ENCODE measurements at places on chromosomes 7 and 10.
A peak's percentile ranks its signal among the peaks of the same experiment; 100 is the strongest.

GRCh38 chr10:78864761-78865537 is 203.8 kb upstream of the ZMIZ1 start:
- no peak for DNase-seq

GRCh38 chr10:60943316-60944057 is 498 bp downstream of the RHOBTB1 start:
- peak; percentile 58 for DNase-seq

DNA sequence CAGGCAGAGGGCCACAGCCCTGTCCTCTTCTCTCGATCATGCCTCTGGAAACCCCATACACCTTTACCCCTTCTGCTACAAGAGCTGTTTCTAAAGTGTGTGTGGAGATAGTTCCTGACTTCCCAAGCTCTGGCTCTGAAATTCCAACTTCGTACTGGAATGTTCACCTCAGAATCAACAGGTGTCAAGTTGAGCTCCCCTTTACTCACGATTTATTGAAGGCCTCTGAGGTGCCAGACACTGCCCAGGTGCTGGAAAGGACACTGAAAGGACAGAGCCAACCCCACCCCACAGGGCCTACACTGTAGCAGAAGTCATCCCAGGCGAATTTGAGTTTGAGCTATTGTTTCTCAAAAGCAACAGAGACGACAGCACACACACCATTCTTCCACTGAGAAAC is 209.9 kb upstream of the FRMD4A start:
- DNase-seq = no peak

DNA sequence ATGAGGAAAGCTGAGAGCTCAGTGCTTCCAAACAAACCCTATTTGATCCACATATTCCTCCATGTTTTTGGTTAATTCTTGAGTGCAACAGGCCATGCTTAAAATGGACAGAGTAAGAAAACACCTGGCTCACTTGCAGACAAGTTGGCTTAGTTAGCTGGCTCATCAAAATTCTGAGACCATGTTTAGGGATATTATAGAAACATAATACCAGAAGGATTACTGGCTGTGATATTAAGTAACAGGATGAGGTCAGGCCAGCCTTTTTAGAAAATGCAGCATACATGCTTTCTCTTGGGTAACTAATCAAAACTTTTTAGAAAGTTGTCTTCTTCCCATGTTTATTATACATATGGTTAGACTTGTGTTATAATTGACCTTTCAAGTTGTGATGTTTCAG is 867.2 kb upstream of the LRRTM3 start:
- DNase-seq = no peak

DNA sequence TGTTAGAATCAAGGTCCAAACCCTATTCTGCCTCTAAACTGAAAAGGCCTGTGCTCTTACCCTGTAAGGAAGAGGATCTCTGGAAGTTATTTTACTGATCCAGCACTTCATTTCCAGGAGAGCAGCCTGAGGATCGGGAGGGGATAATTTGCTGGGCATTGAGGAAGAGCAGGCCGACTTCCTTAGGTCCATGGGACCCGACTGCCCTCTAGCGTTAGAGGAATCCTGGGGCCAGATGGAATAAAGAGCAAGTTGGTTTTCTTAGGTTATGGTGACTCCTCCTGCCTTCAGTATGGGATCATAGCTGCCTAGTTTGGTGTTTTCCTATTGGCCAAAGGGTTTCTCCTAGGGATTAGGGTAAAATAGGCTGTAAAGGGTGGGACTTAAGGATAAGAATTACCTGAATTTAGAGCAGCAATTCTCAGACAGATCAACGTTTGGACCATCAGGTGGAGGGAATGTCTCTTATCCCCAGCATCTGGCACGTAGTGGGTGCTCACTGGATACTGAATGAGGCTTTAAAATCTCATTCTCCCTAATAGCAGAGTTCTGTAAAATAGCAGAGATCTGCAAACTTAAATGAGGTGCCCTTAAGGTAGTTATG is 40.0 kb upstream of the SORBS1 start:
- peak; percentile 94 for DNase-seq

DNA sequence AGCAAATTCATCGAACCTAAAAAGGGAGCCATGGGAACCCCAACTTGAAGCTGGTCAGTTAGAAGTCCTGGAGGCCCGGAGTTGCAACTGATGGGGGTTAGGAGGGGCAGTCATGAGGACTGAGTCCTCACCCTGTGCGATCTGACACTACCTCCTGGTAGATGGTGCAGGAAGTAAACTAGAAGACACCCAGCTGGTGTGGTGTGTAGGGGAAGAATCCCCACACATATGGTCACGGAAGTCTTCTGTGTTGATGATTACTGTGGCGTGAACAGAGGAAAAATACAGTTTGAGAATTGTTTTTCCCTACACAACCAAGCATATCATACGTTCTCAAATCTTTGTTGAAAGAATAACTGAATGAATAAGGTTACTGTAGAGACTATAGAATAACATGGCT is 164.6 kb upstream of the KCTD7 start:
- no peak for DNase-seq

- DNase-seq = no peak
These were observed 67.9 kb downstream of the CDK1 start for GRCh38 chr10:60846173-60846572.

- no peak for DNase-seq
These were observed 36.9 kb upstream of the SH2D4B start for GRCh38 chr10:80500572-80501380.

DNA sequence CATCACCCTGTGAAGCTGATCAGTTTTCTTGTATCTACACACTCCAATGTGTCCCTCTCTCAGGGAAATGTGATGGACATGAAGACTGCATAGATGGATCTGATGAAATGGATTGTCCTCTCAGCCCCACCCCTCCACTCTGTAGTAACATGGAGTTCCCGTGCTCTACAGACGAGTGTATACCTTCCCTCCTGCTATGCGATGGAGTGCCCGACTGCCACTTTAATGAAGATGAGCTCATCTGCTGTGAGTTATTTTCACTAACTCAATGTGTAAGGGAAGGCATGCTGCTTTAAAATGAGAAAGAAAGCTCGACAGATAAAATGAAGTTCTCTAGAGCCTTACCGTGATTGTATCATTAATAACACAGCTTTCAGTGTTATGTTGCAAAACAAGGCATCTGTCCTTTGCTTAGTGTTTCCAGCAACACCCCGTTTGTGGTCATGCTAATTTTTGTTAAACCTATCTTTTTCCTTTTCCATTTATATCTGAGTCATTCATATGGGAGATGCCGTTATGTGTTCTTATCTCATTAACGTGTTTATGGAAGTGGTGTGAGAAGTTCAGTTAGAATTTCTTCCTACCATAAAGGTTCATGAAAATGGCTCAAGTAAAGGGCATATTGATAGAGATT is 220.9 kb upstream of the PLXDC2 start:
- no peak for DNase-seq

- DNase-seq = no peak
These were observed 102.6 kb upstream of the AGR3 start for GRCh38 chr7:16984375-16984774.

DNA sequence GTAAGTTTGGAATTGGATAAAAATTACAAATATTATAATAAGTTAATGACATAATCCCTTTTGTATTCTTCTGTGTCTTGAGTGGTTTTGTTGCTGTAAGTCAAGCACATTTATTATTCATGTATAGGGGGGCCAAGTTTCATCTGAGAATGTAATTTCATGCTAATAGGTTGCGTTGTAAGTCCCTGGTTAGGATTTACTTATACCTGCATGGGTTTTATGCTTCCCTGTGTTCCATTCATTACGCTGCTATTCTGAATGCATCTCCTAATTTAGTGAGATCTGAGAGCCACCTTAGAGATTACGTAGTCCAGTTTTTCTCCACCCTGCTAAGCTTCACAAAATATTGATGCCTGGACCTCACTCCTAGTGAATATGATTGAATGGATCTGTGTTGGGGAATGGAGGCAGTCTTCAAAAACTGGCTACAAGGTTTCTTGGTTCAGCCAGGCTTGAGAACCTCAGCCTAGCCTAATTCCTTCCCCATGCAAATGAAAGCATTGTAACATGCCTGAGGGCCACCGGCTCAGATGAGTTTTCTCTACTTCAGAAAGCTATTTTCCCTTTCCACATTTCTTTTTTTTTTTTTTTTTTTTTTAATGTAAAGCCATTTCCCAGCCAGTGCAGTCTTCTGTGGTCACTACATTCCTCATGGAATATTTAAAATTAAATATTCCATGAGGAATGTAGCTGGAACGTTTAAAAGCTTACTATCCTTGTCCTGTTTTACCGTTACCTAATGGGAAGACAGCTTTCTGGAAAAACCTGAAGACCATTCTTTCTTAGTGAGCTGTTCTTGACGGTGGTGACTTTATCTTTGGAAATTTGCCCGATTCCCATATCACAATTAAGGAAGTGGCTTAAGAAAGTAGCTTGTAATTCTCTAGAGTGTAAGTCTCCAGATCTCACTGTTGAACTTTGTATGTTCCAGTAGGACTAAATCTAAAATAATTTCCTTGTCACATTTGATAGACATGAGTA is 16.0 kb downstream of the PAPSS2 start:
- no peak for DNase-seq

GRCh38 chr7:16357474-16357873 is 63.9 kb downstream of the CRPPA start:
- no peak for DNase-seq

GRCh38 chr7:18290223-18290622 is 205.3 kb upstream of the HDAC9 start:
- DNase-seq = no peak

GRCh38 chr10:101783736-101784118 is 481 bp upstream of the NPM3 start:
- DNase-seq = no peak

GRCh38 chr10:62852961-62853702 is 37.0 kb upstream of the EGR2 start:
- DNase-seq = no peak

GRCh38 chr10:124003070-124003419 is 90.4 kb downstream of the CHST15 start:
- DNase-seq = no peak

DNA sequence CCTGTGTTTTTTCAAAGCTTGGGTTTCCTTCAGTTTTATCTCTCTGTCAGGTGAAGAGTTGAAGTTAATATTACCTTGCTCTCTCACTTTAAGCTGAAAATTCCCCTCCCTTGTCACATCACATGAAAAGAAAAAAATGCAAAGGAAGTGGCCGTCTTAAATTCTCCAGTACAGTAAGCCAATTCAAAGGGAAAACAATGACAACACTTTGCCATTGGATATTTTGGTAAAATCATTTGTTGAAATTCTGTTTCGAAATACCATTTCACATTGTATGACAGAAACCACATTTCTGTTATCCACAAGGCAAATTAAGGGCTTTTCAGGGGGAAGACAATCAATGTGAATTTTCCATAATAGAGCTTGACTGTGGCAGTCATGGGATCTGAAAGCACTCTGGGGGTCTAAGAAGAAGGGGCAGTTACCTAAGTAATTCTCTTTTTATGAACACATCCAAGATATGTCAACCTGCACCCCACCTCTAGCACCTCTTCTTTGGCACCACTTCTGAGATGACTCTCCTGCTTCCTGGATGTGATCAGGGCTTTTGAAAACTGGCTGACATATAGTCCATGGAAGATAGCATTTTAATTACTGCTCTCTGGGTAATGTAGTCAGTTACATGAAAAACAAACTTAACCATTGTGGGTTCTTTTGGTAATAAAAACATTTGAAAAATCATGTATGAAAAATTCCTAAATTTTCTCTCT is 63.8 kb downstream of the ENTPD1 start:
- no peak for DNase-seq

GRCh38 chr7:152127229-152127628 is 101.8 kb downstream of the GALNT11 start:
- no peak for DNase-seq

GRCh38 chr10:3475367-3475766 is 302.8 kb upstream of the PITRM1 start:
- DNase-seq = no peak

DNA sequence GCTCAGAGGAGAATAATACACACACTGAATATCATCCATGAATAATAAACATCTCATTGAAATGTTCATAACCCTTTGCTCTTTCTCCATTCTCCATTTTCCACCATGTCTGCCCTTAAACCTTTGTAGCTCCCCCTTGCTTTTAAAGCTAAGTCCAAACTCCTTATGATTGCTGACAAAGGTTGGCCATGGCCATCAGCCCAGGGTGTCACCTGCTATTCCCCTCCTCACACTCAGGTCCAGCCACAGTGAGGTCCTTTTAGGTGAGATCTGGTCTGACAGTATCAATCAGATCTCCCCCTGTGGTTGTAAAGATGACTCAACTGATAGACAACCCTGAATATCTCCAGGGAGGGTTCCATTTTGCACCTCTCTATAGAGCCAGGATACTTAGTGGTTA is 181.5 kb upstream of the PDE1C start:
- no peak for DNase-seq

DNA sequence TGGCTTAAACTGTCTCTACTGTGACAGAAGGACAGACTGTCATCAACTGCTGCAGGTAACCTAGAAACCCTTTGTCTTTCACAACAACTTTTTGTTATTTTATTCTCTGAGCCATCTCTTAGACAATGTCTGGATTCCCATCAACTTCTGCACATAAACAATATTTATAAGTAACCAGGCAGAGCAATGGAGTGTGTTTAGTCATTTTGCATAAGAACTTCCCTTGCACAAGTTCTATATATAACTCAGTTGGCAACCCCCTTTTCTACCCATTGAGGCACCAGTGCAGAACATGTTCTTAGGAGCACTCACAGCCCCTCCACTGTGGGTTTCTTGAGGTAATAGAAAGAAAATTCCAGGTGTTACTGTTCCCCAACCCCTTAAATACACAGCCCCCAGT is 65.0 kb upstream of the IL6 start:
- DNase-seq = no peak

- no peak for DNase-seq
These were observed 223.5 kb downstream of the PLXNA4 start for GRCh38 chr7:132352800-132353199.

DNA sequence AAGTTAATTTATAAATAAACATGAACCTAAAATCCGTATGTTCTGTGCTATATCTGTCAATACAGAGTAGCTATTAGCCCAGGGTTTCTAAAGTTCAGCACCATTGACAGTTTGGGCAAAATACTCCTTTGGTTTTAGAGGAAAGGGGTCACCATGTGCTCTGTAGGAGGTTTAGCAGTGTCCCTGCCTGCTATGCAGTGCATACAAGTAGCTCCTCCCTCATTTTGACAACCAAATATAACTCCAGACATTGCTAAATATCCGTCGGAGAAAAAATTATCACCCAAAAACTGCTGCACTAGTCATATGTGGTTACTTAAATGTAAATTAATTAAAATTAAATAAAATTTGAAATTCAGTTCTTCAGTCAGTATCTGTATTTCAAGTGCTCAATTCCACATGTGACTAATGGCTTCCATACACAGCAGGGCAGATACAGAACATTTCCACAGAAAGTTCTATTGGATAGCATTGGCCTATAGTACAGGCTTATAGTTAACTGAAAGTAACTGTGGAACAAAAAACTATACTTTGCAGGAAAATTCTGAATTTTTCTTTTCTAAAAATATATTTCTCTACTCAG is 6.4 kb downstream of the UPF2 start:
- DNase-seq = no peak

- DNase-seq = no peak
These were observed 1049.7 kb downstream of the NRG3 start for GRCh38 chr10:82924711-82925110.

GRCh38 chr10:34742456-34742855 is 72.6 kb downstream of the PARD3 start:
- DNase-seq = no peak

GRCh38 chr7:73899731-73900142 is 38.8 kb downstream of the TMEM270 start:
- DNase-seq = no peak

- no peak for DNase-seq
These were observed 61.6 kb upstream of the KIAA1217 start for GRCh38 chr10:24147321-24147720.

- DNase-seq = no peak
These were observed 30.0 kb downstream of the NOD1 start for GRCh38 chr7:30448461-30449189.
